ENCODE measurements at places on chromosomes 16 and 17.
A peak's percentile ranks its signal among the peaks of the same experiment; 100 is the strongest.

- DNase-seq: peak; percentile 72
These were observed at the start of gene SNAI3 for GRCh38 chr16:88686439-88687253. TSS of gene SNAI3 (minus strand) at chr16:88686507. CDS start at chr16:88686406, 101 bp downstream.

DNA sequence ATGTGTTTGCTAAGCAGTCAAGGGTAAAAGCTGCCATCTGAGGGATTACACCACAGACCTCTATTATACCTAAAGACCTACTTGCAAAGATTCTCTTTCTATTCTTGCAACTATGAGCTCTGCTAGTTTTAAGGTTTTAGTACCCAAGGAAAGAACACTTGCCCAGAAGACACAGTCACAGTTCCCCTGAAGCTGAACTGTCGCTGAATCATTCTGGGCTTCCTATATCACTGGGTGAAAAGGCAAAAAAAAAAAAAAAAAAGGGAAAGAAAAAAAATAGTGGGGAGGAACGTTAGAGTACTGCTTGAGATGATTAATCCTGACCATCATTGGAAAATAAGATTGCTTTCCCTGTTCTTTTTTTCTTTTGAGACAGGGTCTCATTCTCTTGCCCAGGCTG lies 37.9 kb downstream of the LYRM1 start:
- no peak for DNase-seq

- DNase-seq: no peak
These were observed 64.4 kb upstream of the TBX2 start for GRCh38 chr17:61335105-61335844.

DNA sequence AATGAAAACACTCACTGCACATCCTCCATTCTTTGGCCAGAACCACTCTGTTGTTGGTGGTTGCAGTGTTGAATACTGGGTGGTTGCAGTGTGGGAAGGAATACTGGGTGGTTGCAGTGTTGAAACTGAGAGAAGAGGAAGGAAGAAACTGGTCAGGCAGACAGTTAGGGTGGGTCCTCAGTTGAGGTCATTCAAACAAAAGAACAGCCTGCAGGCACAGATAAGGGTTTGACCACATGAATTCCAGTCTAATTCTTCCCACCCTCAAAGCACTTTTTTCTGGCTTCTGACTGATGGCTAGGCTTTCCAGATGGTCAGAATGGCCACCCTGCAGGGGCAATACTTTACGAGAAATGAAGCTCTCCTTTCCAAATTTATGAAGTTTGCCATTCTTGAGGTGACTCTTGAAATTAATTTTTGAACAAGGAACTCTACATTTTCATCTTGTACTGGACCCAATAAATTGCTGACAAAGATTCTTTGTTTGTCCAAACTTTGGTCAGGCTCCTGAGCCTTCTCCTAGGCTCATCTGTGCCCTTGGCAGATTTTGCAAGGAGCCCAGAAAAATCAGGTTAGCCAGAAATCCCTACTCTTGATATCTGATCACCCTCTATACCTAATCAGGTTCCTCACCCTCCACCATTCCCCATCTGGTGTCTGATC lies 596.6 kb upstream of the CDH5 start:
- DNase-seq: no peak

DNA sequence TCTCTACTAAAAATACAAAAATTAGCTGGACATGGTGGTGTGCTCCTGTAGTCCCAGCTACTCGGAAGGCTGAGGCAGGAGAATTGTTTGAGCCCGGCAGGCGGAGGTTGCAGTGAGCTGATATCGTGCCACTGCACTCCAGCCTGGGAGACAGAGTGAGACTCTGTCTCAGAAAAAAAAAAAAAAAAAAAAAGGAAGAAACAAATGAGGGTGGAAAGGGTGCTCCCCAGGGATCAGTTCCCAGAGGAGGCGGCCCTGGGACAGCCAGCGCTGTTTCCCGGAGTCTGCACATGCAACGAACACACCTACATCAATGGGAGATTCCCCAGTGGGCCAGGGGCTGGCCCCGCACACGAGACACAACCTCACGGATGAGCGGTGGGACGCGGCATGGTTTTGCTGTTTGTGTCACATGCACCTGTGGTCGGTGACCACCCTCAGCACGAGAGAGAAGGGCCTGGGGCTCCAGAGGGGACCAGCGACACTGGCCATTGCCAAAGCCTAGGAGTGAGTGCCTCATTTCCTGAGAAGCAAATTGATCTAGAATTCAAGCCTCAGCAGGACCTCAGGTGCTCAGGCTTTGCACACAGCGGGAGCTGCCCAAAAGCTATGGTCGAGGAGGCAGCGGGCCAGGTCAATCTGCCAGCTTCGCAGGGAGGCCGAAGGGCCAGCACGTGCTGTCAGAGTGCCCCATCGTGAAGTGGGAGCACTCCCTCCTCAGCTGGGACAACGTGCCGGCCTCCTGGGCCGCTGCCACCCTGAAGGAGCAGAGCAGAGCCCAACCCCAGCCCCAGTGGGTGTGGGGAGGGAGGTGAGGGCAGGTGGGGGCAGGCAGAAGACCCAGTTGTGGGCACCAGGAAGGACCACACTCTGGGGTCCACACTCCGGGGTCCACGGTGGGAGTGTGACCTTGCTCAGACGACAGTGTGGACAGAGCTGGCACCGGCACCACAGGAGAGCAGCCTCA lies 13.8 kb upstream of the WDR45B start:
- DNase-seq: no peak

- DNase-seq: no peak
These were observed 74.4 kb downstream of the METRNL start for GRCh38 chr17:83153681-83154310.

DNA sequence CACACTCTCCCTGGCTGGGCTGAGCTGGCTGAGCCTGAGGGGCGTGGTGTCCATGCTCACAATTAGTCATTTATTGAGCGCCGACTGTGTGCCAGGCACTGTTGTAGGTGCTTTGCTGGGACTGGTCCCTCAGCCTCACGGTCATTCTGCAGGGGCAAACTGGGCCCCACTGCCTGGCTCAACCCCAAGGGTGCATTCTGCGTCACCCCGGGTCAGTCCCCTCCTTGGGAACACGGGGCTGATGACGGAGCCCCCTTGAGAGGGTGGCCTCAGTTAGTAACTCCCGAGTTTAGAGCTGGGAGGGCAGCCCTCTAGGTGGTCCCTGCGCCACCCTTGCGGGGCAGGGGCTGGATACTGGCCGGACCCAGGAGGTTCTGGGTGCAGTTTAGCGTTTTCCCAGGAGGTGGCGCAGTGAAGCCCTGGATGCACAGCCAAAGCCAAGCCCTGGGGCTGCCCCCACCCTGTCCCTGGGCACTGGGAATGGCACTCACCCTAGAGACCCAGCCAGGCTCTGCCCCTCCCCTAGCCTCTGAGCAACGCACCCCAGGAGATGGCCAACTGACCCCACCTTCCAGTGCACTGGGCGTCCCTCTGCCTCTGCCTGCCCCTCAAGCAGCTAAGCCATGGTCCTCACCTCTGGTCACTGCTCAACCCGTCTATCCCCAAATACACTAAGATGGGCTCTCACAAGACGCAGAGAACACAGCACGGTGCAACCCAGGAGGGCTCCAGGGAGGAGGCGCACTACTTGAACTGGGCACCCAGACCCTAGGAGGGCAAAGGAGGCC lies 243.2 kb upstream of the GSE1 start:
- DNase-seq: peak; percentile 52

DNA sequence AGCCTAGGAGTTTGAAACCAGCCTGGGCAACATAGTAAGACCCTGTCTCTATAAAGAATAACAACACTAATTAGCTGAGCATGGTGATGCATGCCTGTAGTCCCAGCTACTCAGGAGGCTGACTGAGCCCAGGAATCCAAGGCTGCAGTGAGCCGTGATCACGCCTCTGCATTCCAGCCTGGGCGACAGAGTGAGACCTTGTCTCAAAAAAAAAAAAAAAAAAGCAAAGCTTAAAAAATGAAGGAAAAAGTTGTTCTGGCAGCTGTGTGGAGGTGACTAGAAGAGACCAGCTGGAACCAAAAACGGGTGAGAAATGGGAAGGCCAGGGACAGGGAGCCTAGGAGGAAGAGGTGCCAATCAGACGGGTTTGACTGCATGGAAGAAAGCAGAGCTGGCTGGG lies 4.2 kb downstream of the BCL7C start:
- DNase-seq: no peak

GRCh38 chr16:318628-319027 lies 33.9 kb downstream of the AXIN1 start:
- no peak for DNase-seq

GRCh38 chr16:79417601-79418008 lies 182.9 kb downstream of the MAF start:
- no peak for DNase-seq

DNA sequence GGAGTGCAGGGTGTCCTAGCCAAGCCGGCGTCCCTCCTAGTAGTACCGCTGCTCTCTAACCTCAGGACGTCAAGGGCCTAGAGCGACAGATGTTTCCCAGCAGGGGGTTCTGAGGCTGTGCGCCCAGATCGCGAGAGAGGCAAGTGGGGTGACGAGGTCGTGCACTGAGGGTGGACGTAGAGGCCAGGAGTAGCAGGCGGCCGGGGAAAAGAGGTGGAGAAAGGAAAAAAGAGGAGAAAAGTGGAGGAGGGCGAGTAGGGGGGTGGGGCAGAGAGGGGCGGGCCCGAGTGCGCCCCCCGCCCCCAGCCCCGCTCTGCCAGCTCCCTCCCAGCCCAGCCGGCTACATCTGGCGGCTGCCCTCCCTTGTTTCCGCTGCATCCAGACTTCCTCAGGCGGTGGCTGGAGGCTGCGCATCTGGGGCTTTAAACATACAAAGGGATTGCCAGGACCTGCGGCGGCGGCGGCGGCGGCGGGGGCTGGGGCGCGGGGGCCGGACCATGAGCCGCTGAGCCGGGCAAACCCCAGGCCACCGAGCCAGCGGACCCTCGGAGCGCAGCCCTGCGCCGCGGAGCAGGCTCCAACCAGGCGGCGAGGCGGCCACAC lies at the start of gene MMP2:
Gene MMP2 (plus strand): TSS at position 372 of the 603 bp plus-strand sequence. CDS start 282 bp downstream, outside the sequence.
- DNase-seq: no peak

DNA sequence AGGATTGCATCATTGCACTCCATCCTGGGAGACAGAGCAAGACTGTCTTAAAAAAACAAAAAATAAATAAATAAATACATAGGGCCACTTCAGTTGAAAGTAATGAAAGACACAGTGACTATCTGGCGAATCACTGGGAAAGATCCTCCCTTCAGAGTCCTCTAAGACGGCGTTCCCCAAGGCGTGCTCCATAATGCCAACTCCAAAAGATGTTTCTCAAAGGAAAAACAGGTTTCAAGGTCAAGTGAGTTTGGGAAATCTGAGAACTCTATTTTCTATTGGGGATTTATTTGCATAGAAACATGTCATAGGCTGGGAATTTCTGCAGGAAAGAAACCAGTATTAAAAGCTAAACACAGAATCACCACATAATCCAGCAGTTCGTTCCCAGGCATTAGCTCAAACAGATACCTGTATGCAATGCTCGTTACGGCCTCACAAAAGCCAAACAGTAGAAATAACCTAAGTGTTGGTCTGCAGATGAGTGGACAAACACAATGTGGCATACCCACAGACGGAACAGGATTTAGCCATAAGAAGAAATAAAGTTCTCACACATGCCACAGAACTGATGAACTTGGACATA lies 7.9 kb downstream of the KLHDC4 start:
- DNase-seq: no peak

DNA sequence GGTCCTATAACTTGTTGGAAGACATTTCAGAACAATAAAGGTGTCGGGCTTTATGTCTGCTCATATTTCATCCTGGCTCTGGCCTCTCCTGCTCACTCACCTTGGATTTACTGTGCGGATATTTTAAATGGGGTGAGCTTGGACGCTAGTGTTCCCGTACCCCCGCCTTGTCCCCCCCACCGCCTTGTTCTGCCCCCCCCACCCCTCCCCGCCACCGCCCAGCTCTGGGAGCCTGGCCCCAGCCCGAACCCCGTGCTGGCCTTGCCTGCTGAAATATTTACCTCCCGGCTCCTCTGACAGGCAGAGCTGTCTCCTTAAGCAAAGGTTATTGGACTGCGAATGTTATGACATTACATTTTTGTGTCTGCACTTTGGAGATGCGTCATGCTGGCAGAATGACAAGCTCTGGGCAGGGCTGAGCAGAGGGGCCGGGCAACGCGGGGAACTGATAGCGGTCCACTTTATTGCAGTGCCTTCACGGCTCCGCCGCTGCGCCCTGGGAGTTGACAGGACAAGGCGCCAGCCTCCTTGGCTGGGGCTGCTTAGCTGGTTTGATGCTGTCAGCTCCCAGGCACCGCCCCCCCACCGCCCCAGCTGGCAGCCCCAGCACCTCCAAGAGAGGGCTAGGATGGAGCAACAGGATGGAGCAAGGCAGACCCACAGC lies 222.5 kb upstream of the GSE1 start:
- DNase-seq: no peak

- DNase-seq: no peak
These were observed 71.9 kb downstream of the N4BP1 start for GRCh38 chr16:48537909-48538745.

DNA sequence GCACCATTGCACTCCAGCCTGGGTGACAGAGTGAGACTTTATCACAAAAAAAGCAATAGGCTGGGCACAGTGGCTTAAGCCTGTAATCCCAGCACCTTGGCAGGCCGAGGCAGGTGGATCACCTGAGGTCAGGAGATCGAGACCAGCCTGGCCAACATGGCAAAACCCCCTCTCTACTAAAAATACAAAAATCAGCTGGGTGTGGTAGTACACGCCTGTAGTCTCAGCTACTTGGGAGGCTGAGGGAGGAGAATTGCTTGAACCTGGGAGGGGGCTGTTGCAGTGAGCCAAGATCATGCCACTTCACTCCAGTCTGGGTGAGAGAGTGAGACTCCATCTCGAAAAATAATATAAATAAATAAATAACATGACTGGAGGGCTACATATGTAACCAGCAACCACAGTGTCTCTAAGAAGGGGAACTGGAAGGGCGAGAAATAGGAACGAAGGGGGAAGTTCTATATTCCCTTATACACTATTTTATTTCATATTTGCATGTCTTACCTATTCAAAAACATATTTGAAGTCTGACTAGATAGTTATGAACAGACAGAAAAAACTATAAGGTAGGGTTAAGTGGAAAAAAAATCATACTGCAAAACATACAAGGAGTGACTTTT lies 25.9 kb downstream of the MYH11 start:
- DNase-seq: no peak

GRCh38 chr17:81228420-81228819 lies 5.7 kb upstream of the CEP131 start:
- DNase-seq: no peak

- DNase-seq: no peak
These were observed 26.3 kb downstream of the GINS3 start for GRCh38 chr16:58418601-58419000.

GRCh38 chr16:65744401-65744800 lies 622.1 kb upstream of the CDH5 start:
- no peak for DNase-seq

- no peak for DNase-seq
These were observed 717.8 kb downstream of the MAF start for GRCh38 chr16:78882751-78883150.

- DNase-seq: no peak
These were observed 3.0 kb downstream of the CES3 start for GRCh38 chr16:66964049-66964448.
